ENCODE measurements at places on chromosomes 2 and 18. TPM values are rescaled to one million over a fixed set of nuclear protein-coding genes. Genes with fewer than 3 reads are reported as not detected.

The ZCCHC2 gene
- total RNA-seq: 45.5 TPM

The NRBP1 gene
- total RNA-seq: 91.3 TPM

The ASB18 gene
- not detected for total RNA-seq

The KIAA2012 gene
- not detected for total RNA-seq

The UGGT1 gene
- total RNA-seq: 63.7 TPM

The DPYSL5 gene
- not detected for total RNA-seq

The FAM124B gene
- 0.16 TPM for total RNA-seq

The SERPINB11 gene
- total RNA-seq: not detected

The NIFK gene
- 79.8 TPM for total RNA-seq

The KYNU gene
- total RNA-seq: not detected

The KCNF1 gene
- not detected for total RNA-seq

The FTCDNL1 gene
- total RNA-seq: 1.9 TPM

The GATA6 gene
- not detected for total RNA-seq

The LRRC30 gene
- not detected for total RNA-seq

The IL1RL2 gene
- total RNA-seq: not detected

The AFF3 gene
- 7.9 TPM for total RNA-seq

The SULT1C4 gene
- total RNA-seq: not detected

The E2F6 gene
- total RNA-seq: 8.4 TPM

The SIX3 gene
- total RNA-seq: not detected

The SERPINB13 gene
- total RNA-seq: not detected

The RTP5 gene
- not detected for total RNA-seq

The CFAP221 gene
- not detected for total RNA-seq

The COL6A3 gene
- 0.03 TPM for total RNA-seq

The UPP2 gene
- not detected for total RNA-seq

The TEKT4 gene
- total RNA-seq: not detected

The SERPINB12 gene
- not detected for total RNA-seq

The FKBP1B gene
- total RNA-seq: 3.2 TPM

The ANO7 gene
- total RNA-seq: 0.29 TPM

The RNF103 gene
- 9.9 TPM for total RNA-seq

The TMEM214 gene
- total RNA-seq: 73.7 TPM

The ERMN gene
- total RNA-seq: 2.2 TPM

The OSR1 gene
- total RNA-seq: not detected

The GPR45 gene
- total RNA-seq: not detected

The USP34 gene
- total RNA-seq: 84.7 TPM

The ACKR3 gene
- total RNA-seq: 3.6 TPM

The SPRED2 gene
- 9.5 TPM for total RNA-seq

The UGT1A3 gene
- total RNA-seq: not detected

The MEP1B gene
- not detected for total RNA-seq

The ANKAR gene
- total RNA-seq: 4.8 TPM

The MYO7B gene
- 1.2 TPM for total RNA-seq

The NTSR2 gene
- total RNA-seq: not detected

The SYT4 gene
- total RNA-seq: not detected

The TSHZ1 gene
- 16.8 TPM for total RNA-seq

The PTH2R gene
- total RNA-seq: not detected

The TNFRSF11A gene
- total RNA-seq: 4.3 TPM

The DSC2 gene
- not detected for total RNA-seq

The AQP12A gene
- not detected for total RNA-seq

The SLC23A3 gene
- 2.2 TPM for total RNA-seq

The MLPH gene
- total RNA-seq: not detected

The EFEMP1 gene
- total RNA-seq: not detected

The FSIP2 gene
- total RNA-seq: 0.13 TPM

The GYPC gene
- total RNA-seq: 168 TPM

The CD8B gene
- total RNA-seq: 423 TPM

The DSG4 gene
- total RNA-seq: not detected

The IL37 gene
- not detected for total RNA-seq
